Gastroesophageal sphincter (tissue), 4 donors: ENCODE measurements at places on chromosomes 5 and 9.

GRCh38 chr5:157750320-157750719 is 6.8 kb downstream of the LSM11 start:
- no peak for ATAC-seq
- H3K4me3 ChIP-seq = no peak overlapping the region
- H3K27me3 ChIP-seq = no peaks in the 10 kb centered on the region
- H3K27ac ChIP-seq = peak overlapping the region; percentile 88

GRCh38 chr9:125172031-125172755 is 17.4 kb downstream of the PPP6C start:
- no peaks in the 10 kb centered on the region for H3K27me3 ChIP-seq
- peaks cover 54% of the 10 kb centered on the region for H3K4me1 ChIP-seq
- peak; percentile 81 for ATAC-seq

- no peaks in the 10 kb centered on the region for H3K4me1 ChIP-seq
- no peaks in the 10 kb centered on the region for H3K36me3 ChIP-seq
- no peak overlapping the region for H3K27ac ChIP-seq
- no peaks in the 10 kb centered on the region for H3K27me3 ChIP-seq
- no peak overlapping the region for H3K4me3 ChIP-seq
Measured at GRCh38 chr9:119218293-119218692, 150.9 kb downstream of the BRINP1 start.

DNA sequence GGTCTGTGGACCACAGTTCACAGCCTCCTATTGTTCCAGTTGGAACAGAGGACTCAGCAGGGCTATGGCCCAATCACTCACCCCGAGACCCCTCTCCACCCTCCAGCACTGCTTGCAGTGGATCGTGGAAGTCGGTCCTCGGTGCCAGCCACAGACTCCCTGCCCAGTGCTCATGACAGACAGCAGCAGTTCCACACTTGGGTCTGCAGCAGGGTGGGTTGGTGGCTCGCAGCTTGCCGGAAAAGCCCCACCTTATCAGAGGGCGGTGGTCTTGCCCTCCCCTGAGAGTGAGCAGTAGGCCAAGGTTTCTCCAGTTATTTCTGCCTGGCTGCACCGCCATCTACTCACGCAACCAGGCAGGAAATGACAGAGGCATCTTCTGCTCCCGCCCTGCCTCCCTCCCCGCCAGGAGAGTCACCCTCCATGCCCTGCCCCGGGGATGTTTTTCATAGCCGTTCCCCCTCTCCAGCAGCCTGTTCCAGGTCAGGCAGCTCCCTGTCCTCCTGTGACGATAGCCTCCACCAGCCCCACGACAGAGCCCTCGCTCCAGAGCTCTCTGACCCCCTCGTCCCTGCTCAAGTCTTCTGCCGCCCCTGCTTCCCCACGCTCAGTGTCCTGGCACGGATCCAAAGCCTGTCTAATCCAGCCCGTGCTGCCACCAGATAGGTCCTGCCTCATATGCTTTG is 34.5 kb downstream of the UNC5A start:
- H3K27me3 ChIP-seq = peaks cover 100% of the 10 kb centered on the region
- no peaks in the 10 kb centered on the region for H3K4me1 ChIP-seq
- no peak for ATAC-seq
- H3K27ac ChIP-seq = no peak overlapping the region
- no peak overlapping the region for H3K4me3 ChIP-seq

DNA sequence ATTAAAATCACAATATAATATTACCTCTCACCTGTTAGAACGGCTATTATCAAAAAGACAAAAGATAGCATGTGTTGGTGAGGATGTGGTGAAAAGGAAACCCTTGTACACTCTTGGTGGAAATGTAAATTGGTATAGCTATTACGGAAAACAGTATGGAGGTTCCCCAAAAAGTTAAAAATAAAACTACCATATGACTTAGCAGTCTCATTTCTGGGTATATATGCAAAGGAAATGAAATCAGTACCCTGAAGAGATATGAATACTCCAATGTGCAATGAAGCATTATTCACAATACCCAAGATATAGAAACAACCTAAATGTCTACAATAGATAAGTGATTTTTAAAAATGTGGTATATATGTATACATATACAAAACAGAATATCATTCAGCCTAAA is 199.9 kb downstream of the SNX18 start:
- peaks cover 6% of the 10 kb centered on the region for H3K4me1 ChIP-seq
- no peaks in the 10 kb centered on the region for H3K36me3 ChIP-seq
- H3K27me3 ChIP-seq = no peaks in the 10 kb centered on the region
- no peak overlapping the region for H3K27ac ChIP-seq
- ATAC-seq = no peak

DNA sequence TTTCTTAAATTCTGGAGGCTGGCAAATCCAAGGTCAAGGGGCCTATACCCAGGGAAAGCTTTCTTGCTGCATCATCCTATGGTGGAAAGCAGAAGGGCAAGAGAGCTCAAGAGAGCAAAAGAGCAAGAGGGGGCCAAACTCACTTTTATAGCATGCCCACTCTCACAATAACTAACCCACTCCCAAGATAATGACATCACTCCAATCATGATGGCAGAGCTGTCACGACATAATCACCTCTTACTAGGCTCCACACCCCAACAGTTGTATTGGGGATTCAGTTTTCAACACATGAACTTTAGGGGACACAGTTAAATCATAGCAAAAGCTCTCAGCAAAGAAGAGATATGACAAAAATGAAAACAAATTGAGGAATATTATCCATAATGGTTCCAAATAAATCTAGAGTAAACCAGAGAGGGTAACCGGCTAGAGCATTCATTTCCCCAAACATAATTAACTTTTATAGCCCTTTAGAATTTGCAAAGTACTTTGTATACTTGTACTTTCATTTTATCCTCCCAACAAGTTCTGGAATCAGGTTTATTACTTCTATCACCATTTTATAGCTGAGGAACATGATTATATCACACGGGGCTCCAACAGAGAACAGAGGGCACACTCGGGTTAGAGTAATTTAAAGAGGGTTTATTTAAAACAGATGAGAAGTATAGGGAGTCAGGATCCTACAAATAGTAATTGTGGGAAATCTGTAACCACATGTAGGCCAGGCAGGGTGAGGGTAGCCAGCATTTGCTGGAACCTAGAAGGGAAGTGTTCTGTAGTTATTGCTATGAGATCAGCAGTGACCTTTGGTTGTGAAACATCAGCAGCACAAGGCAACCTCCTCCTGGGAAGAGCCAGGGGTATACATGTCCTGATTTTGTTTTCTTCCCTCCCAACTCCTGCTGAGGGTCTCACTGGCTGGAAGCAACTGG is 7.2 kb upstream of the TARS1 start:
- peaks cover under 1% of the 10 kb centered on the region for H3K27me3 ChIP-seq
- H3K4me3 ChIP-seq = no peak overlapping the region
- no peak overlapping the region for H3K27ac ChIP-seq
- no peaks in the 10 kb centered on the region for H3K36me3 ChIP-seq
